ENCODE measurements at places on chromosomes 1 and 21.

DNA sequence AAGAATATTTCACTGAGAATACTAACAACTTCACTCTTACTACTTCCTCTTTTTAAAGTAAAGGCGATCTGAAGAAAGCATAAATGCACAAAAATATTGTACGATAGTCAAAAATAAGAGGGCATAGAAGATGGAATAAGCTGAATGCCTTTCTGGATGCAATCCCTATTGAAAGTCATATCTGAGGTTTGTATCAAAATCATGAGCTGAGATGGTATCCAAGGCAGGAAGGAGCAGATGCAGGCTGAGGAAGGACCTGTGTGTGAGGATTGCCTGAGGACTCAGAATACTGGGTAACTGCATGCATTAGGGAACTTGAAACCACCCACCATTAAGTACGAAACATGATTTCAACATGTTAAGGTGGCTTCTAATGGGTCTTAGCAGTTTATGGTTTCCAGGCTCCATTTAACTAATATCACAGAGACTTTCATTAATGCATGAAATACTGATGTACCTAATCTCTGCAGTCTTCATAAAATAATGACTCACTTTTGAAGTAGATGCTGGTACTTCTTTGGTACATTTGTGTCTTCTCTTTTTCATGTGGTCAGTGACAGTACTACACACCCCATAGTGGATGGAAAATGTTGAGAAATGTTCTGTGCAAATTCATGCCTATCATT is 29.6 kb upstream of the RGS1 start:
- DNase-seq: no peak

- no peak for DNase-seq
Observed at GRCh38 chr1:230864441-230864840, 3.9 kb downstream of the C1orf198 start.

- DNase-seq: no peak
Observed at GRCh38 chr1:109716570-109717090, 4.6 kb downstream of the GSTM5 start.

DNA sequence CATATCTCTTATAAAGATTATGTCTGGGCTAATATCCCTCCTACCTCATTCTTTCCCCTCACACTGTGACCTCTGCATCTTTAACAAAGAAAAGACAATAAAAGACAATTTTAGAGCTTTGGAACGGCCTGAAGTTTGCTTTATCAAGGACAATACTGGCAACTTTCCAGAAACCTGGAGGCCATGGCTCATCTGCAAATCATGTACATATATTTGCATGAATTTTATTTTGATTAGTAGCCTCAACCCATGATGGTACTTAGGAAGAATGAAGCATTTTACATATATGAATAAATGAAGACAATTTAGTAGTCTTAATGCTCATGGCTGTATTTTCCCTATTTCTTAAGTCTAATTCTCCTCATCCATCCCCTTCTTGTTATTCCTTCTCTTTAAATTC is 612.2 kb upstream of the CXADR start:
- DNase-seq: no peak

DNA sequence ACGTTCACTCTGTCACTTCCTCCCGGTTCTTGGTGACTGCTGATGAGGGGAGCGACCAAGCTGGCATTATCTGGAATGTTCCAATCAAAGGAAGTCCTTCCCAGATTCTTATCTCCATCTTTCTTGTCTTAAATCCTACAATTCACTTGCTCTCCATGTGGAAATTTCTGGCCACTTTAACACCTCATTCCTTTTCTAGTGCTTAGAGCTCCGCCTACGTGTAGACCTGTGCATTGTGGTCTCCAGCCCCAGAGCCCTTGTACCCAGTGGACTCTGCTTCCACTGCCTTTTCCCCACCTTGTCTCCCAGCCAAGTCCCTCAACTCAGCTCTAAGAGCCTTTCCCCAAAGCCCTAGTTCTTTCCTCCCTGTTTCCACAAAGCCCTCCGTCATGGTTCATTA is 12.2 kb upstream of the KLHDC7A start:
- no peak for DNase-seq

DNA sequence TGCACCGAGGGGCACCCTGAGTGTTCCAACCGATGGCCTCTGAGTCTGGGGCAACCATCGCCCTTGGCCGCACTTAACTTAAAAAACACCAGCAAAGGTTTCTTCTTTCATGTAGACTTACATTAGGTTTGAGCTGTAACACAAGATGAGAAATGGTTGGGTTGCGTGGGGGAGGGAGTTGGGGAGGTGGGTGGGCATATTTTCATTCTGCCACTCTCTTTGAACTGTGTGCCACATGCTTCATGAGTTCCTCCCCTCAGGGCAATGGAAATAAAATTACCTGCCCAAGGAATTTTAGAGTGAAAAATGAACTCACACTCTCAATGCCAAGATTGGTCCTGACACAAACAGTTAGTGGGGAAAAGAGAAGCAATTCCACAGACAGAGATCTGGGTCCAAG is 430.1 kb upstream of the USP24 start:
- DNase-seq: no peak

- DNase-seq: no peak
Observed at GRCh38 chr1:54460861-54461387, 54.7 kb upstream of the SSBP3 start.

DNA sequence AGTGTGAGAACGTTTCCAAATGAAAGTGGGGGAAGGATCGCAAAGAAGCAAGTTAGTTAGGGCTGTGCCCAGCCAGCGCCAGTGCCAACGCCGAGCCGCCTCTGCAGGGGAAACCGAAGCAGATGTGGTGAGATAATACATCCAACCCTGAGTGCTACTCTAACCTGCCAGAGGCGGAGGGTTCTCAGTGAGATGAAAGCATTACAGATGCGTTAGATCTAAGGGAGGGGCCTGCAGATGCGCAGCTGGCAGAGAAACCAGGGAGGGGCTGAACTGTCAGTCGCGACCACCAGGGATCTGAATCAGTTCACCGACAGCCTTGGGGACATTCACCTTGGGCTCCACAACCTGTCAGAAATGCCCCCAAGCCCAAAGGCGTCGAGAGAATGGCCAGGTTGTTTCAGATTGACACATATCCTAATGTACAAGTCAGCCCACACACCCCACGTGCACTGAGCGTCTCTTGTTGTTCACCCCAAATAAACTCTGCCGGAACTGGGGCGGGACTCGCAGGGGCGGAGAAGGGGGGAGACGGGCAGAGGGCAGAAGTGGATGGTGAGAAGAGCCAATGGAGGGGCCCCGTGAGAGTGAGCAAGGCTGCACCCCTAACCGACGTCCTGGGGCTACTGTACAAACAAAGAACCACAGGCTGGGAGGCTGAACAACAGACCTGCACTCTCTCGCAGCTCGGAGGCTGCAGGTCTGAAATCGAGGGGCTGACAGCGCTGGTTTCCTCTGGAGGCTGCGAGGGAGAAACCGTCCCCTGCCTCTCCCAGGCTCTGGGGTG is 8.7 kb upstream of the UMODL1 start:
- DNase-seq: no peak

DNA sequence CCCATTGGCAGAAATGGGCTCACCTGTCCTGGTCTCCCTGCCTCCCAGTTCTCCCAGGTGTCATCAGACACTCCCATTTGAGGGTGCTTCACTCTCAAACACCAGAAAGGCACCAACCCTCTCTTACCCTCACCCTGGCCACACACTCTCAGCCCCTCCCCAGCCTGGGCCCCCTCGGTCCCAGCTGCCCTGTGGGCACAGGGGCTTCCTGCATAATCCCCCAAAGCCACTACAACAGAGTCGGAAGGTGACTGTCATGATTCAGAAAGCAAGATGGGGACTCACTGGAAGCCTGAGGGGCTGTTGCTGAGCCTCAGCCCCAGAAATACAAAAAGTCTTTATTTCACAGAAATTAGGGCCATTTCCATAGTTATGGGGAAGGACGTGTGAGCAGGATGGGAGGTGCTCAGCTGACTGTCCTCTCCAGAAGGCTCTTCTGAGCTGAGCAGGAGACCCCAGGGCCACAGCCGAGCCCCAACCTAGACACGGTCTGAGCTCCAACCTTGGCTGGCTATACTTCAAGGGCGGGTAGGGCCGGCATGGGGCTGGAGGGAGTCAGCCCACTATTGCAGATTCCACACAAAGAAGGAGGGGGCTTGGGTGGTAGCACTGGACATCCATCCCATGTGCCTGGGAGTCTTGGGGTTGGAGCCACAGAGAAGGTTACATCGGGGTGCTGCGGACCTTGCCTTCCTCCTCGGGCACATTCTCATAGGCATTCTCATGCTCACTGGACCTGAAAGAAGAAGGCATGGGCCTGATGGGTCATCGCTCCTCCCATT is 6.3 kb downstream of the PDZK1IP1 start:
- DNase-seq: no peak

DNA sequence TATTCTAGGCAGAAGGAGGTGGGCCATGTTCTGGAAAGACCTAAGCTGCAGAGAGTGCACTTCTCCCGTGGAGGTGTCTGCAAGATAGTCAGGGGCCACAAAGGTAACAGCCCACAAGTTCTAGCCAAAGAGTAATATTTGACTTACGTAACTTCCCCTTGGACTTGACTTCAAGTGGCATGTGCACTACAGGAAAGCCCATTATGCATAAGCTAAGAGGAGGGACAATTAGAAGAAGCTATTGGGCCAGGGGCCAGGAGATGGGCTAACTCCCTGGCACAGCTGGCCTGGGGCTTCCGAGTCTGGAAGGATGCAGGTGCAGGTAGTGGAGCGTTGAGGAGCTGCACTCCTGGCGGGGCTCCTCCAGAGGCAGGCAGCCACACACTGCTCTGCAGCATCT is 58.3 kb downstream of the ERG start:
- no peak for DNase-seq
